ENCODE measurements at places on chromosomes 2 and 18.

DNA sequence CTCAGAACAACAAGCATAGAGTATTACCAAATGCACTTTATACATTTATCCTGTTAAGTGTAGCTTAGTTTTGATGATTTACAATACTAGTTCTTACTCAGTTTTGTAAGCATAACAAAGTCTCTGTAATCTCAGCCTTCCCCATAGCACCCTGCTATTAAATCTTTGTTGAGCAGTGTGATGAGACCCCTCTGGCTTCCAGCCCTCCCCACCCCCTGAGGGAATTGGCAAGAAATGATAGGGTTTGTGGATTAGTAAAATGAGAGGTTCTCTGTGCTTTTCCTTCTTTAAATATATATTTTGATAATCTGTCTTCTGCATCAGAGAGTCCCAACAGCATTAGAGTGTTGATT is 37.2 kb downstream of the ZNF521 start:
- DNase-seq: no peak

GRCh38 chr2:239814861-239815601 is 210.1 kb downstream of the NDUFA10 start:
- DNase-seq: no peak

- DNase-seq: peak; percentile 85
Measured at GRCh38 chr2:131104487-131105155, 515 bp upstream of the PLEKHB2 start.

- DNase-seq: no peak
Measured at GRCh38 chr18:51072586-51073313, 42.7 kb downstream of the SMAD4 start.

DNA sequence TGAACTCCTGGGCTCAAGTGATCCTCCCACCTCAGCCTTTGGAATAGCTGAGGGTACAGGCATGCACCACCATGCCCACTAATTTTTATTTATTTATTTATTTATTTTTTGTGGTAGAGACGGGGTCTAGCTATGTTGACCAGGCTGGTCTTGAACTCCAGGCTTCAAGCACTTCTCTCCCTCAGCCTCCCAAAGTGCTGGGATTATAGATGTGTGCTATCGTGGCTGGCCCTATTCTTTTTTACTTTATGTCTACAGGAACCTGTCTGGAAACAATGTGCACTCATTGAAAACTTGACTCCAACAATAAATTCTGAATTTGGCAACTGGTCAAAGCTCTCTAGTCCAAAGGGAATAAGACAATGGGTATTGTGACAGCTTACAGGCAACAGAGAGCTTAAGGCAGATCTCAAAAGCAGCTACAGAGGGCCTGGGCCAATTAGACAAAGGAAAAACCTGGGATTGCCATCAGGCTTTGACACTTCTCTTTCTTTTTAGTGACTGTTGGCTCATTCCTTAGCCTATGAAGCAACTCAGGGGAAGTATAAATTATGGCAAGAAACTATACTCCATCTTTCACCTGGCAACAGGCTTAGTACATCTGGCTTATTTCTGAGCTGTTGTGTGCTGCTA is 55.1 kb upstream of the RAPGEF4 start:
- DNase-seq: no peak
